Activated effector memory CD4-positive, alpha-beta T cell treated with anti-CD3 and anti-CD28 coated beads, Interleukin-2, amount 50 U/mL, for 16 hours (primary cell): ENCODE measurements at places on chromosomes 16 and 17.

DNA sequence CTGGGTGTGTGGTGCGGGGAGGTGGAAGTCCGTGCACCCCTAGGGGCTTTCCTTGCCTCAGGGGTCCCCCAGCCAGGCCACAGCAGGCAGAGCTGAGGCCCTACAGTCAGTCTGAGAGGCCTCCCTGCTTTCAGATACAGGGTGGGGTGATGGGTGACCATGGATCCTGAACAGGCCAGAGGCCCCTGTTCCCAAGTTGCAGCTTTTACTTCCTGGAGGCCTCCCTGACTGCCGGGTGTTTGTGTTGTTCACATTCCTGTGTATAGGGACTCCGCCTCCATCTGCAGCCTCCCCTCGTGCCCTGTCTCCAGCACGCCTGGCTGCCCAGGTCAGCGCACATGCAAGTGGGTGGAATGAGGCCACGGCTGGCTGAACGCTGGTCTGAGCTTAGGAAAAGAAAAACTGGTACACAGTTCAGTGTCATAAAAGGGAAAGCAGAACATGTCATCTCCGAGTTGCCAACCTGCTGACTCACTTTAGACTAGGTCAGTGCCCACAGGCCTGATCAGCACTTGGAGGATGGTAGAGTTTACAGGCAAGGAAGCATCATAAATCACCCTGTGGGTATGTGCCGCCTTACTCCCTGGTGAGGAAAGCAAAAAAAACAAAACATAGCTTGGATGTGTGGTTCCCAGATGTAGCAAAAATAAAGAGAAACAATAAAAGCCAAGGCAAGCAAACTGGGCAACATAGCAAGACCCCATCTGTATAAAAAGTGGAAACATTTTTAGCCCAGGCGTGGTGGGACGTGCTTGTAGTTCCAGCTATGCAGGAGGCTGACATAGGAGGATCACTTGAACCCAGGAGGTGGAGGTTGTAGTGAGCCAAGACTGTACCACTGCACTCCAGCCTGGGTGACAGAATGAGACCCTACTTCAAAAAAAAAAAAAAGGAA, 6.2 kb upstream of the SLC7A6 start:
- no peak for DNase-seq

GRCh38 chr16:81035975-81036750, 521 bp downstream of the ATMIN start:
- DNase-seq = no peak

DNA sequence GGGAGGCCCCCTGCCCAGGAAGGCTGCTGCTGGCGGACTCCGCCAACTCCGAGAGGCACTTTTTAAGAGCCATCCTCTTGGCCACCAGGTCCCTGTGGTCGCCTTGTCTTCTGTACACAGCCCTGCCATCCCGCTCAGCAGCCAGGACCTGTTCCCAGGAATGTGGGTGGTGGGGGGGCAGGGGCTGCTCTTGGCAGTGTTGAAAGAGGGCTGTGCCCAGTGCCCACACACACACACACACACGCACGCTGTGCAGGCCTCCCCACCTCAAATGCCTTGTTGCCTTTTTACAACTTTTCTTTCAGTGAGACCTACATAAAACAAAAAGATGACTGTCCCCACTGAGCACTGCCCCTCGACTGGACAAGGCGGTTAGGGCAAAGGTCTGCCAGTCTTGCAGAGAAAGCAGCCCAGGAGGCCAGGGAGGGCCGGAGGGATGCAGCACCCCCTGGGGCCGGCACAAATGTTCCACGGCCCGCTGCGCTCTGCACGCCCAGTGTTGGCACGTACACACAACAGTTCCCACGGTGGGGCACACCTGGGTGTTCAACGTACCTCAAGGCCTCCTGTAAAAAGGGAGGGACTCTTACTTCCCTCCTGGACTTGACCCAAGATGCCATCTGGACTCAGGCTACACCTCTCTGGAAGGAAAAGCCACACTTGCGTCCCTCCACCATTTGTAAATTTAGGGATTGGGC, 18.5 kb upstream of the PITPNA start:
- DNase-seq = no peak

GRCh38 chr17:58317421-58318064, 11.1 kb downstream of the TSPOAP1 start:
- DNase-seq = peak; percentile 89

- peak; percentile 68 for DNase-seq
These were observed at the start of gene CLDN7 for GRCh38 chr17:7262192-7262934. TSS of gene CLDN7 (minus strand) at chr17:7262478. CDS start at chr17:7262043, 435 bp downstream.

DNA sequence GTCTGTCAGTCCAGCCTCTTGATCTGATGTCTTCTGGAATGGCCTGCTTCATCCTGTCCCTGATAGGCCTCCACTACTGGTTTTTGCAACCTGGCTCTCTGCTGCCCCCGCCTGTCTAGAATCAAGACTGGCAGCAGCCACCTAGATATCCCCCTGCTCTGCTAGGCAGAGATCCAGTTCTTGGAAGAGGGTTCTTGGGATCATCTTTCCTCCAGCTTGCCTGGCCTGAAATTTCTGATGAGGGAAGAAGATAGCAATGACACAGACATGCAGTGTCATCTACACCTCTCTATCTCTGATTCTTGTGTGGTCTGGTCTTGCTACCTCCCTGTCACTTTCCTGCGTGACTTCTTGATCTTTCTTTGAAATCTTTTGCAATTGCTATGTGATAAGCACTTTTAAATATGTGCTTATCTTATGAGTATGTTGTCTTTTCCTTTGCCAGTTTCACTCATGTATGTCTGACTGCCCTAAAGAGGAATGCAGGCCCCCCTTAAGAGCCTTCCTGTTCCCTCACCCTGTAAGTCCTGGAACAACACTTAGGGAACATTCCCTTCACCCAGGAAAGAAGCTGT, 20.3 kb upstream of the NFATC3 start:
- peak; percentile 87 for DNase-seq

DNA sequence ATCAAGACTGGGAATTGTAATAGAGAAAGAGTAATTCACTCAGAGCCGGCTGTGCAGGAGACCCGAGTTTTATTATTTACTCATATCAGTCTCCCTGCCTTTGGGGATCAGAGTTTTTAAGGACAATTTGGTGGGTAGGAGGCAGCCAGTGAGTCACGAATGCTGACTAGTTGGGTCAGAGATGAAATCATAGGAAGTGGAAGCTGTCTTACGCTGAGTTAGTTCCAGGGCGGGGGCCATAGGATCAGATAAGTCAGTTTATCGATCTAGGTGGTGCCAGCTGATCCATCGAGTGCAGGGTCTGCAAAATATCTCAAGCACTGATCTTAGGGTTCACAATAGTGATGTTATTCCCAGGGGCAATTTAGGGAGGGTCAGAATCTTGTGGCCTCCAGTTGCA, 20.2 kb upstream of the GUCY2D start:
- no peak for DNase-seq

- no peak for DNase-seq
These were observed 42.4 kb downstream of the SREBF1 start for GRCh38 chr17:17794382-17794781.

GRCh38 chr17:73389411-73389810, 77.6 kb upstream of the CDC42EP4 start:
- no peak for DNase-seq
